Upper lobe of left lung (tissue), 6 donors: ENCODE measurements at places on chromosomes 12 and 14. TPM values are rescaled to one million over a fixed set of nuclear protein-coding genes. Genes with fewer than 3 reads are reported as not detected.

CD4 gene
- 38.2 TPM for total RNA-seq

KRT6C gene
- not detected for total RNA-seq

DNA sequence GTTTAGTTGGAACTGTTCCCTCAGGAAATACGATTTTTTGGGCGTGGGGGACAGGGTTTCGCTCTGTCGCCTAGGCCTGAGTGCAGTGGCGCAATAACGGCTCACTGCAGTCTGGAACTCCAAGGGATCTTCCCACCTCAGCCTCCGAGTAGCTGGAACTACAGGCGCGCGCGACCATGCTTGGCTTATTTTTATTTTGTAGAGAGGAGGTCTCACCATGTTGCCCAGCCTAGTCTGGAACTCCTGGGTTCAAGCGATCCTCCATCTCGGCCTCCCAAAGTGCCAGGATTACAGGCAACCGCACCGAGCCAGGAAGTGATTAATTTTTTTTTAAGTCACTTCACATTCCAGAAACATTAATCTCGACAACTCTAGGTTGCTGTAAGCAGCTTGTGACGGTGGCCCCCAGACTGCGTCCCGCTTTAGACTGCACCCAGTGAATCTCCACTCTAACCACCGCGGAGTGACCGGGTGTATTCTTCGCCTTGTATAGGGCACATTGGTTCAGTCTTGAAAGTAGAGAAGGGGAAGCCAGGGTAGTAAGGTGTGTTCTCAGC, 830 bp upstream of the MIS18BP1 start:
- no peaks in the 10 kb centered on the region for H3K27me3 ChIP-seq
- H3K27ac ChIP-seq: peak overlapping the region; percentile 92
- no peaks in the 10 kb centered on the region for H3K36me3 ChIP-seq
- H3K4me1 ChIP-seq: peaks cover 43% of the 10 kb centered on the region
- peak overlapping the region; percentile 86 for H3K4me3 ChIP-seq
- no peak for DNase-seq

- H3K36me3 ChIP-seq: no peaks in the 10 kb centered on the region
- no peak for DNase-seq
- H3K27ac ChIP-seq: no peak overlapping the region
- no peak overlapping the region for H3K4me3 ChIP-seq
These were observed 49.4 kb downstream of the SLC15A5 start for GRCh38 chr12:16228067-16228466.

NR2C1 gene
- 33.3 TPM for total RNA-seq

PWP1 gene
- 87.0 TPM for total RNA-seq

DNA sequence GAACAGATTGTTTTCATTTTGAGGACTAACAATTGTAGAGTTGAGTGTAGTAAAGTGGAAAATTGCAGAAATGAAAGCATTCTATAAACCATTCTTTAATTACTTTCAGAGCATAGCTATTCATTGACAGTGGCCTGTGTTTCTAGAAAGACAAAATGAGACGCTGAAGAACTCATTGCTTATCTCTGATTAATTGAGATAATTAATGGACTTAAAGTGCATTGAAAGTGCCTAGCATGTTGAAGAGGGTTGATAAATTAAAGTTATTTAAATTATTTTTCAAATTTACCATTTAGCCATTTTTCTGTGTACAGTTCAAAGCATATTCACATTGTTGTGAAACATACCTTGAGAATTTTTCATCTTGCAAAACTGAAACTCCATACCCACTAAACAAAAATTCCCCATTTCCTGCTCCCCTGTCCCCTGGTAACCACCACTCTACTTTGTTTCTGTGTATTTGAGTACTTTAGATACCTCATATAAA, 57.4 kb downstream of the DAAM1 start:
- no peaks in the 10 kb centered on the region for H3K36me3 ChIP-seq
- H3K4me3 ChIP-seq: no peak overlapping the region
- H3K27me3 ChIP-seq: no peaks in the 10 kb centered on the region
- no peak overlapping the region for H3K27ac ChIP-seq
- peaks cover 14% of the 10 kb centered on the region for H3K4me1 ChIP-seq

- peak overlapping the region; percentile 71 for H3K4me3 ChIP-seq
- H3K27me3 ChIP-seq: no peaks in the 10 kb centered on the region
- peak overlapping the region; percentile 92 for H3K27ac ChIP-seq
These were observed 2.4 kb downstream of the SINHCAF start for GRCh38 chr12:31323391-31324115.

HOXC5 gene
- total RNA-seq: 0.22 TPM

GRCh38 chr12:67111182-67111581, 158.0 kb upstream of the CAND1 start:
- H3K27ac ChIP-seq: no peak overlapping the region
- no peaks in the 10 kb centered on the region for H3K4me1 ChIP-seq
- H3K36me3 ChIP-seq: no peaks in the 10 kb centered on the region
- no peaks in the 10 kb centered on the region for H3K27me3 ChIP-seq
- no peak for DNase-seq

DNA sequence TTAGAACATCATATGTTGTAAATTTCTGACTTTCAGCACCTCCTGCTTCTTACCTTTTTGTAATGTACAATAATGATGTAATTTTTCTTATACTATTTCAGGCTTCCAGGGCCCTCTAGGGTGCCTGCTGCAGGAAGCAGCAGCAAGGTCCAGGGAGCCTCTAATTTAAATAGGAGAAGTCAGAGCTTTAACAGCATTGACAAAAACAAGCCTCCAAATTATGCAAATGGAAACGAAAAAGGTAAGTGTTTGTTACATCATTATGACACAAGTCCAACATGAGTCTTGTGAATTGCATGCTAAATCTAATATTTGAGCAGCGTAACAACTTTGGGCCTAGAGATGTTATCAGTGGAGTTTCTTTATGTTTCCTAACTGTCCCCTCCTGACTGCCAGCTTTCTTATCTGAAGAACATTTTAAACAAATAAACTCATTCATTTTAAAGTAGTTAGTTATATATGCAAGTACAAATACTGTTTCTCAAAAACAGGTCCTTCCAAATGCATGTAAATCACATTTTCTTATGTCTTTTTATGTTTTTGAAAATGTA, 167.6 kb downstream of the NAV3 start:
- DNase-seq: no peak
- H3K4me1 ChIP-seq: peaks cover 6% of the 10 kb centered on the region
- H3K4me3 ChIP-seq: no peak overlapping the region
- no peak overlapping the region for H3K27ac ChIP-seq
- no peaks in the 10 kb centered on the region for H3K27me3 ChIP-seq
- no peaks in the 10 kb centered on the region for H3K36me3 ChIP-seq

DNA sequence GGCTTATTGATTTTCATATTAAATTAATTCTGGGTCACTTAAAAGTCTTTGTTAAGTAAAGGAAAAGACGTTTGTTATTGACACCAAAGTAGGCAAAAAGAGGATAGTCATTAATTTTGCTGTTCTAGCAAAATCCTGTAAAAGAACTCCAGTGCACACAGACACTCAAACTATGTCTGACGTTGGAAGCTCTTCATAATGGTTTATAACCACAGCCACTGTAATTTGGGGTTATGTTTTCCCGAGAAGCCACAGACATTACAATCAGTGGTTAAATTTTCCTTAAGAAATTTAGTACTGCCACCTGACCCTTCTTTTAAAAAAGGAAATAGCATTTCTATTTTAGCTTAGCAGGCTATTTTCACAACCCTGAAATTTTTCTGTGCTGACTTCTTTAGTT, 267.5 kb downstream of the CCDC91 start:
- H3K27me3 ChIP-seq: no peaks in the 10 kb centered on the region
- H3K4me1 ChIP-seq: no peaks in the 10 kb centered on the region
- no peak for DNase-seq
- no peak overlapping the region for H3K27ac ChIP-seq

CISTR gene
- total RNA-seq: not detected

ARHGAP5 gene
- total RNA-seq: 31.4 TPM

HOXC4 gene
- not detected for total RNA-seq

TBPL2 gene
- total RNA-seq: not detected

- no peaks in the 10 kb centered on the region for H3K36me3 ChIP-seq
- H3K27ac ChIP-seq: no peak overlapping the region
- peaks cover 7% of the 10 kb centered on the region for H3K4me1 ChIP-seq
These were observed 44.2 kb downstream of the KCTD10 start for GRCh38 chr12:109432842-109433304.

RERG gene
- total RNA-seq: 13.6 TPM
